Mucosa of descending colon (tissue), 3 donors: ENCODE measurements at places on chromosomes 3 and 15. TPM values are rescaled to one million over a fixed set of nuclear protein-coding genes. Genes with fewer than 3 reads are reported as not detected.

GRCh38 chr3:38713121-38713520 lies 63.6 kb upstream of the SCN5A start:
- no peak for DNase-seq

- DNase-seq: no peak
Measured at GRCh38 chr3:117600112-117600511, 890.5 kb downstream of the TUSC7 start.

DNA sequence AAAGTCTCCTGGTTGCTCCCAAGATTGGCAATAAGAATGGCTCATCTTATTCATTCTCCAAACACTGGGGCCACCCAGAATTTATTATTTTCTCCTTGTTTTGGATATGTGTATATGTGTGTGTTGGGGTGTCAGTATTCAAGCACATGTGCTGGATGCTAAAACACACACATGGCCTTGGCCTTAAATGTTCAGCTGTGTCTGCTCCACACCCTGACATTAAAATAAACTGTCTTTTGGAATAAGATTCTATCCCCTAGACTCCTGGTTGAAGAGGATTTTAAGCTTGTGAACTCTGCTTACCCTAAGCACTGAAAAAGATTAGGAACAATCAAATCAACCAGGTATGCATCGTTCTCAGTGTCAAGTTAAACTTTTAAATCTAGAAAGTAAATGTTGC lies 382.9 kb upstream of the MCTP2 start:
- DNase-seq: no peak

DNA sequence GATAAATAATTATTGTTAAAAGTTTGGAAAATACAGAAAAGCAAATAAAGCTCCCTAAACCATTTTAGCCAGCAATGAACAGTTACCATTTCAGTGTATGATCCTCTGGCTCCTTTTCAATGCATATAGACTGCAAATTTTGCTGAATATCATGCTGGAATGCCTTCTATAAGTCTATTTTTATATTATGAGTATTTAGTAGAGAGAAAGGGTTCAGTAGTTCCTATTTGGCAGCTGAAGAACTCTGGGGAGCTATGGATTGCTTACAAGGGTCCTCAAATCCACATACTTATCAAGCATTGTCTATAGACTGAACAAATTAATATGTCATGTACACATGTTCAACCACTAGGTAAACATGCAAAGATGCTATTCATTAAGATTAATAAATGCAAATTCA lies 46.1 kb downstream of the LRRC3B start:
- no peak for DNase-seq

The LTK gene
- 13.3 TPM for total RNA-seq

DNA sequence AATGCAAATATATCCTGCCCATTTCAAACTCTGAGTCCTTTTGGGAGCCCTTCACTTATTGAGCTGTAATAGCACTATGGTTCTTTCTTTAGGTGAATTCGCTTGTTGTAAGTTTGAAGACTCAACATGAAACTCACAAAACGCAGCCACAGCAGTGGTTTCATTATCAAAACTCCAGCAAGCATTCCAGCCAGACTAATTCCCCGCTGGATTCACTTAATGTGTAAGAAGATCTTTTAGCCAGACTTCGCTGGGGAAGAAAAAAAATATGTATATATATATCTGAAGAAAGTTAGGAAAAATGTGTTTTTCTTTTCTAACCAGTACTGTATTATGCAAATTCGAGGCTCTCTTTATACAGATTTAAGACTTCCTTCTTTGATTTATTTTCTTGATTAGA lies 241.1 kb downstream of the WNT5A start:
- DNase-seq: no peak

DNA sequence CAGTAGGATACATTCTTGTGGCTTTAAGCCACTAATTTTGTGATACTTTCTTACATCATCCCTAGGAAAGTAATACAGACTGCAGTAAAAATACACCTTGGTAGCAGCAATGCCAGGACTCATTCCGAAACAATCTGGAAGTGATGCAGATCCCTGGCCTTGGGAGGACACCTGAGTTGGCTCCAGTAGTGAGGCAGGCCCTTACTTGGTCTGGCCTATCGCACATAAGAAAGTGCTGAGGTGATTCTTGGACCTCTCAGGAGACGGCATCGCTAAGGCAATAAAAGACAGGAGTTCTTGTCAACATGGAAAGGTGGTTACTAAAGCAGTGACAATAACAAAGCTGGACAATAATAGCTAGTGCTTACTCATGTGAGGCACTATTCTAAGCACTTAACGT lies 126.5 kb downstream of the SUCNR1 start:
- no peak for DNase-seq
